ENCODE measurements at places on chromosomes 6 and 20. TPM values are rescaled to one million over a fixed set of nuclear protein-coding genes. Genes with fewer than 3 reads are reported as not detected.

GRCh38 chr6:90495216-90495817, 91.6 kb downstream of the MAP3K7 start:
- ATAC-seq = no peak

- ATAC-seq = peak; percentile 40
Measured at GRCh38 chr6:15504581-15505350, 158.1 kb downstream of the DTNBP1 start.

DNA sequence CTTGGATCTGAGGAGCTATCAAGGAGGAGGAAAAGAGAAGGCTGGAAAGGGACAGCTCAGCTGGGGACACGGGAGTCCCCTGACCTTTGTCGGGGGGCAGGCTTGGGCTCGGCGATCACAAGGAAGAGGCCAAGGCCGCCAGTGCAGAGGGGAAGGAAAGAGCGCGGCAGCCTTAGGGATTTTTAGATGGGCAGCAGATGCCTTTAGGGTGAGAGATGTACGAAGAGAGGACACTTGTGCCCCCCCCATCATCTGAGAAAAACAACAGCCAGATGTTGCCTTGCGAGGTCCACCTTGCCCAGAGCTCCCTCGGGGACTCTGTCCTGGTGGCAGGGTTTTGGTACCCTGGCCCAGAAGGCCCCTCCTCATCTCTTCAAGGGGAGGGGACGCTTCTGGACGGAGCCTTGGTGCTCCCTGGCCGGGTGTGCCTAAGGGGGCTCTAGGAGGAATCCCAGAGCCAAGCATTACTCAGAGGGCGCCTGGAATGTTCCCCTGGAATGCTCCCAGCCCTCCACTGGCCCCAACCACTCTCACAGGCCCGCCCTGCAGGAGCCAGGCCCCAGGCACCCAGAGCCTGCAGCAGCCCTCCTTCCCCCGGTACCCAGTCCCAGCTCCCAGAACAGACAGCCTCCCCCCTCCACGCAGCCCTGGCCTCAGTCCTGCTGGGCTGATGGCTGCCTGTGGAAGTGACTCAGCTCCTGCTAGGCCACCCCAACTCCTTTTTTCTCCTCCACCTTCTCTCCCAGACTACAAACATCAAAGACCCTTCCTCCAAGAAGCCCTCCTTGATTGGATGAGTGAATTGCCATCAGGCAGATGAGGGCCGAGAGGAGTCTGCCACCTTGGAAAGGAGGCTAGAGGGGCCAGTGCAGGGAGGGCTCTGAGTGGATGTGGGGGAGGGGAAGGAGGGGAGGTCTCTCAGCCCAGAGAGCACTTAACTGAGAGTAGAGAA, 1.8 kb downstream of the ADAM33 start:
- ATAC-seq = no peak

The DDAH2 gene
- total RNA-seq = 32.0 TPM

DNA sequence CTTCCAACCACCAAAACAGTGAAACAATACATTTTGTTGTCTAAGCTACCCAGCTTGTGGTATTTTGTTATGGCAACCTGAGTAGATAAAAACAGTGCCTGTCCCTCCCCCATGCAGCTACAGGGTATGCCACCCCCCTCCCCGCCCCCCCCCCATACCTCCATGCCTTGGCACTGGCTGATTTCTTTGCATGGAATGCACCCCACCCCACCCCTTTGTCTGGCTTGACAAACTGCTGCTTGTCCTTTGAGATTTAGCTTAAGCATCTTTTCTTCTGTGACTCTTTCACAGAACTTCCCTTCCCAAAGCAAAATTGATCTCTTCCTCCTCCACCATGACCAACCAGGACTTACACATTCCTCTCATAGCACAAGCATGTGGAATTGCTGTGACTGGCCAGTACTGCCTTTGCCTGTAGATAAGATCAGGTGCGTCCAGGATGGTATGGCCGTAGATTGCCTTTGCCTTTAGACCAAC, 64.6 kb upstream of the ADGRF1 start:
- no peak for ATAC-seq

The BPIFB2 gene
- not detected for total RNA-seq

GRCh38 chr20:9028419-9028818, 40.5 kb upstream of the PLCB4 start:
- no peak for ATAC-seq

DNA sequence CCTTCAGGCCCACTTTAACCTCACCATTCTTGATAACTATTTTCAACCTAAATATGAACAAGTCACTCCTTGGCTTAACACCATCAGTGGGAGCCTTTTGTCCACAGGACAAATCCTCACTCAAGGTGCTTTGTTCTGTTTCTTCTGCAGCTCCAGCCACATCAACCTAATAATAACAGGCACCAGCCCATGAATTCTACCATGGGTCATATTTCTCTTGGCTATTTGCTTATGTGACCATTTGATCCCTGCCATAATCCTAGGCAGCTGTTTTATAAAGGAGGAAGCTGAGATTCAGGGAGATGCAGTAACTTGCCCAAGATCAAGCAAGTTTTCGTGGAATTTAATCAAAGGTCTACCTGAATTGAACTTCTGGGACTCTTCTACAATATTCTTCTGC, 561.3 kb downstream of the DHX35 start:
- no peak for ATAC-seq

The NKX2-2 gene
- total RNA-seq = 0.57 TPM

DNA sequence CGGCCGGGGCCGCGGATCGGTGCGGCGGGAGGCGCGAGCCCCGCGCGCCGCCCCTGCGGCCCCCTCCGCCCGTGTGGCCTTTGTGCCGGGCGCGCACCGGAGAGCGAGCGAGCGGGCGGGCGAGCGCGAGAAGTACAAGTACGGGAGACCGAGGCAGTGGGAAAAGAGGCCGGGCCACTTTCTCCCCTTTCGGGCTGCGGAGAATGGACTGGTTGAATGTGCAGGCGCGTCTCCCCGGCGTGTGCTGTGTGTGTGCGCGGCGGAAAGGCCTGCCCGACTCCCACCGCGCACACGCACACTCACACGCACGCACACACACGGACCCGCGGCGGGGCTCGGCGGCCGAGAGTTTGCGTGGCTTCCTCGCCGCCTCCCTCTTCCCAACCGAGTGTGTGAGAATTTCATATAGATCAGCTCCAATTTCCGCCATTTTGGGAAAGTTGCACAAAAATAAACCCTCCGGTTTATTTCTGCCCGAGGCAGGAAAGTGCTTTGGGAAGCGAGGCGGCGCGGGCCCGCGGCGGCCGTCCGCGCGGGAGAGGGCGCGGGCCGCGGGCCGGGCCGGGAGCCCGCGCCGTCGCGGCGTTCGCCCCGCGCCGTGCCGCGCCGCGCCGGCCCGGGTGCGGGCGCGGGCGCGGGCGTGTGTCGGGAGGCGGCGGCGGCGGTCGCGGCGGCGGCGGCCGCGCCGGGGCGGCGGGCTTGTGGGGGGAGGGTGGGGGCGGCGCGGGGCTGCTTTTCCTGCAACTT, 1.1 kb downstream of the L3MBTL3 start:
- ATAC-seq = peak; percentile 53

DNA sequence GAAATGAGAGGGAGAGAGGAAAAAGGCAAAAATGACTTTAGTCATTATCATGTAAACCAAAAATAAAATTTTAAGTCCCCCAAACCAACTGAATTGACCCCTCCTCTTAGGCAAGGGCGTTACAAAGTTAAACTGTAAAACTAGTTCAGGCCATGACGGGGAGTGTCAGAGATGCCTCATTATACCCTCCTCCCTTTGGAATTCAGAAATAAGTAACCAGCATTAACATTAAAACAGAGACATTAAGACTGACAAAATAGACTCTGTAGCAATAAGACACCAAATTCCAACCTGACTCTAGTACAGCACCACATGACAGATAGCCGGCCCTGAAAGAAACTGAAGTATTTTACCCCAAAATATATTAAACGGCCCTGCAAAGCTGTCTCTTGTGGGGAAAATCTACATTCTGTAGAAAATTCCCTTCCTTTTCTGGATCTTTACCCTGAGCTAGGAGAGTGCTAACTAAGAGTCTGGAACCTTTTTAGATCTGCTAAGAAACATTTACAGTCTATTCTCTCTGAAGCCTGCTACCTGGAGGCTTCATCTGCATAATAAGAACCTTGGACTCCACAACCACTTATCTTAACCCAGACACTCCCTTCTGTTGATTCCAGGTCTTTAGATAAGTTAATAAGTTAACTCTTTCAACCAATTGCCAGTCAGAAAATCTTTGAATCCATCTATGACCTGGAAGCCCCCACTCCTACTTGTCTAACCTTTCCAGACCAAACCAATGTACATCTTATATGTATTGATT, 150.7 kb downstream of the PKHD1 start:
- no peak for ATAC-seq

The ARFGAP1 gene
- total RNA-seq = 39.6 TPM

- ATAC-seq = no peak
Measured at GRCh38 chr6:104642871-104643270, 216.8 kb downstream of the HACE1 start.

DNA sequence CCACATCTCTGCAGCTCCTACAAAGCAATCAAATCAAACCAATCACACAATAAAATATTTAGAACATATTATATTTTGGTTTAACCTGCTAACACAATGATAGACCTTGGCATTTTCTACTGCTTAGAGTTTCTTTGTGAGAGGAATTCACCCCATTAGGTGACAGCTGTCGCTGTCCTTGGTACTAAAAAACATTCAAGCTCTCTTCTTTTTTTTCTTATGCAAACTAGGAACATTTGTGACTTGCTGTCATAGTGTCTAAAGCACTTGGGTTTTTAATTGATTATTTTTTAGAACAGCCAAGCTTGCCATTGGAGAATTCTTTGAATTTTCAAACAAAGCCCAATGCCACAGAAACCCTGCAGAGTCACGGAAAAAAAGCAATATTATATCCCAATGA, 46.4 kb downstream of the CNR1 start:
- ATAC-seq = no peak

- no peak for ATAC-seq
Measured at GRCh38 chr20:19781235-19781634, 23.2 kb downstream of the RIN2 start.

DNA sequence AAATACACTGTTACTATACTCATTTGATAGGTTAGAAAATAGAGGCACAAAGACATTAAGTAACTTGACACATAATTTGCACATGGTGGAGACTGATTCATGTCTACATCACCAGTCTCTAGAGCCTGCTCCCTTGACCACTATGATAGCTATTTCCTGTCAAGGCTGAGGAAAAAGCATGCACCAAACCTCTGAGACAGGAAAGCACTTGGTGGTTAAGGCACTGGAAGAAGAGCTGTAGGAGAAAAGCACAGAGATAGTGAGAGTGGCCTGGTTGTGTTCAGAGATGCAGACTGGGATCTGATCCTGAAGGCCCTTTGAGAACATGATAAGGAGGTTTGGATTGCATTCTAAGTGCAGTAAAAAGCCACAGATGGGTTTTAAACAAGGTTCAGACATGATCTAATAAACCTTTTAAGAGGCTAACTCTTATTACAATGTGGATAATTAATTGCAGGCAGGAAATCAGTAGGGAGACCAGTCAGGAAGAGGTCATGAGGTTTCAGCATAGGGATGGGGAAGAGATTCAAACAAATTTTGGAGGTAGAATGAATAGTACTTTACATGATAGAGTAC, 168.9 kb downstream of the PHF3 start:
- no peak for ATAC-seq

DNA sequence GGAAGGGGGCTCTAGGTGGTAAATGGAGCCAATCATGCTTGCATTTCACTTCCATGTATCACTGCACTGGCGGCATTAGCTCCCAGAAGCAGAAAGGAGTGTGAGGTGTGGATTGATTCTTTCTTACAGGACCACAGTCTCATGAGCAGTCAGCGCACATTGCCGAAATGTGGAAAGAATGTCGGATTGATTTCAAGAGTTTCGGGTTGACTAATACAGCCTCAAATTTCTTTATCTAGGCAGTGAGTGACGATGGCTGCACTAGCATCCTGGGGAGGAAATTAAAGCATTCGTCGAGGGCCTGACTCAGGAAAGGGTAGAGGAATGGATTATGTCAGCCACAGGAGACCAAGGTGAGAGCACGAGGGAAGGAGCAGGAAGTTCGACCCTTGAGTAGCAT, 222.8 kb upstream of the CDYL start:
- ATAC-seq = no peak

DNA sequence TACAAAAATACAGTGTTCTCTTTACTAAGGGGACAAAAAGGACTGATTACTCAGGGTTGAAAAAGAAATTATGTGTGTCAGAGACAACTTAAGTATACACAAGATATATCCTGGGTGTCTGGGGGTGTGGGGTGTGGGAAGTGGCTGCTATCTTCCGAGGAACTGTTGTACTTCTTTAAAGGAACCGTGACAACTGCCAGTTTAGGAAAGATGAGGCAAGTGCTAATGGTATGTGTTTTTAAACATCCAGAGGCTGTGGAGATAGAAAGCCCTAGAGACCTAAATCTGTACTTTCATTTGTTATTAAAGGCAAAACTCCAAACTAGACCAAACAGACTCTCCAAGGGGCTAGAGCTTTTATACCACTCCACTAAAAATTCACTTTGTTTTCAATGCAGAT, 95.6 kb downstream of the SNAP25 start:
- no peak for ATAC-seq

- ATAC-seq = no peak
Measured at GRCh38 chr6:33631971-33632557, 10.9 kb downstream of the ITPR3 start.

The BTBD3 gene
- total RNA-seq = 29.0 TPM

DNA sequence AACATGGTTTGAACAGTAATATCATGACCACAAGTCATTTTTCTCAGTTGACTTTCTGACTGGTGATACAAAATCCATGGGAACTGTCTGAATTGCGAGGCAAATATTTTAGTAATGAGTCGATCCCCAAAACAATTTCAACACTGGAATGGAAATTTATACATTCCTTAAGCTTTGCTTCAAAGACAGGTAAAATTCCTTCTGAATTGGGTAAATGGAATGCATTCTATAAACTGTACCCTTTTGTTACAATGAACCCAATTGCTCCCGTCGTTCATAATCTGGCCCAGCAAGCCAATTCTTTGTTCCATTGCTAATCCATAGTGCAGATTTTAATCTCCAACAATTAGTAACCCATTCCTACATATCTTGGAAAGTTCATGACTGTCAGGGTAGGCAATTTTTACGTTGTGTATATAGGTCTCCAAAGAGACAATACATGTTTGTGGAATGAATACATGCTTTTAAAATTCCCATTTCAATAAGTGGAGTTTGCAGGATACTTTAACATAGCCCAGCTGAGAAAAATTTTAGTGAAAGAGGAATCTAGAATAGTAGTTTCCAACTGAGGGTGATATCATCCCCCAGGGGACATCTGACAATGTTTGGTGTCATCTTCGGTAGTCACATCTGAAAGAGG, 32.7 kb downstream of the CYP24A1 start:
- no peak for ATAC-seq
